K562 (cell line): ENCODE measurements at places on chromosomes 2 and 18. TPM values are rescaled to one million over a fixed set of nuclear protein-coding genes. Genes with fewer than 3 reads are reported as not detected.

Gene NAPG
- 42.9 and 45.8 TPM in 2 replicates for total RNA-seq

DNA sequence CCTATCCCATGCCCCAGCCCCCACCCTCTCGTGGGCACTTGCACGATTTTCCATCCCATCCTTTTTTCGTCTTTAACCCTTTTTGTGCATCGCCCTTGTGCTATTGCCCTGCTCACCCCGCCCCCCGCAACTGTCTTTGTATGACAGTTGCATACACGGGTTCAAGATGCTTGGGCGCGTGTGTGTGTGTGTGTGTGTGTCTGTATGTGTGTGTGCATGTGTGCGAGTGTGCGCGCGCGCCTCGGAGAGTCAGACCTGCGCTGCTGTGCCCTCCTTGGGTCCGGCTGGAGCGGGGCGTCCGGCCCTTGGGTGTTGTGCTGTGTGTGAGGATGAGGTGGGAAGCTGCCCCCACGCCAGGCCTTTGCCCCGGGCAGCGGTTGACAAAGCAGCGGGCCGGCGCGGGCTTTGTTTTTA lies 230.7 kb downstream of the HAUS1 start:
- H3K27me3 ChIP-seq: peaks cover 30% of the 10 kb centered on the region
- no peak for DNase-seq
- H3K27ac ChIP-seq: no peak overlapping the region
- no peak overlapping the region for H3K4me3 ChIP-seq

Gene ANKRD29
- not detected in 2 replicates for total RNA-seq

DNA sequence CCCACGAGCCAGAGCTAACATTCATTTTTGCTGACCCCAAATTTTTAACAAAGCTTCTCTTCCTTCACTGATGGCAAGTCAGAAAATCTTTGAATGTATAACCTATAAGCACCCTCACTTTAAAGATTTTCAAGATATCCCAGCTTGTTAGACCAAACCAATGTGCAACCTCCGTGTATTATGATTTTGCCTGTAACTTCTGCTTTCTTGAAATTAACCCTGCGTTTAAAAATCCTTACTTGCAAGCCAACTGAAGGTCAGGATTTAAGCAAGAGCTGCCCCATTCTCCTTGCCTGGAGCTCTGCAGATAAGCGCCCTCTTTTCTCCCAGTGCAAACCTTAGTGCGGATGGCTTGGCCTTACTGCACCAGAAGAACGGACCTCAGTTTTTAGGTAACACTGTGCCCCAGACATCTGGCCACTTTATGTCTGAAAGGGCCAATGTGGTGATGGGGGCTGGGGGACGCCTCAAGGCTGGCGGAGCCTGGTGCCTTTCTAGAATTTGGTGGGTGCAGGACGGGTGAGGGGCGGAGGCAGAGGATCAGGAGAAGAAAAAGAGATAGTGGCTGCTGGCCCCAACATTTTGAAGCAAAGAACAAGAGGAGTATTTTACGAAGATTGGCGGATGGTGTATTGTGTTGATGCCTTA lies 805 bp upstream of the TNFRSF11A start:
- H3K27ac ChIP-seq: no peak overlapping the region
- DNase-seq: no peak
- no peaks in the 10 kb centered on the region for H3K36me3 ChIP-seq

GRCh38 chr2:203718087-203718486 lies 11.6 kb downstream of the CD28 start:
- peak; percentile 36 for DNase-seq
- no peaks in the 10 kb centered on the region for H3K36me3 ChIP-seq
- no peaks in the 10 kb centered on the region for H3K27me3 ChIP-seq
- no peak overlapping the region for H3K4me3 ChIP-seq

DNA sequence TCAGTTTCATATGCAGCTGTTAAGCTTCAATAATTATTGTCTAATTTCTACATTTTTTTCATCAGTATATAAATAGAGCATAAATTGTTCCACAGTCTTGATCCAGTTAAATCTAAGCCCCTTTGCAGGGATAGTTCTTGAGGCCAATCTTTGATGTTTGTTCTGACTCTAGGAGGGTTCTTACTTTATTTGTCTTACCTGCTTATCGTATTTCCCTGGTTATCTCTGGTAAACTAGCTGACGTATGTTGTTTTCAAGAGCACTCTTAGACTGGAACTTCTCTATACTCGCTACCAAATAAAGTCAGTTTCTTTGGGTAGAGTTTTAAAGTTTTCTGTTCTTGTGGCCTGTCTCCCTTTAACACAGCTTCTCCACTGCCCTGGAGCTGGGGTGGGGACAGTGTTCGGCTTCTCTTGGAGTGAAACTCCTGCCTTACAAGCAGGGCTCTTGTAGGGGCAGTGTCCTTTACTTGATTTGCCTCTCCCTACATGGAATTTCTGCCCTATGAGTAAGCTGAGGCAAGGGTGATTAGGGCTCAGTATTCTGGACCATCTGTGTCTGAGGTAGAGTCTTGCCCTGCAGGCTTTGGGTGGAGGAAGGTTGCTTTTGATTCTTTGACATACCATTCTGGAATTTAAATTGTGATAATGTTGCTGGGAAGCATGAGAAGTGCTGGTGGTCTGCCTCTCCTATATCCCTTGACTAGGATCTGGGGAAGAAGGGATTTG lies 90.3 kb downstream of the PTPN4 start:
- H3K4me3 ChIP-seq: no peak overlapping the region
- no peak overlapping the region for H3K27ac ChIP-seq
- DNase-seq: no peak
- H3K4me1 ChIP-seq: no peaks in the 10 kb centered on the region

Gene SGPP2
- total RNA-seq: 0.04 TPM in 2 replicates

- DNase-seq: no peak
- H3K27ac ChIP-seq: no peak overlapping the region
- no peak overlapping the region for H3K4me3 ChIP-seq
- no peaks in the 10 kb centered on the region for H3K27me3 ChIP-seq
- H3K4me1 ChIP-seq: no peaks in the 10 kb centered on the region
These were observed 138.4 kb upstream of the HS6ST1 start for GRCh38 chr2:128457006-128457604.

GRCh38 chr2:205738117-205738968 lies 56.0 kb downstream of the NRP2 start:
- peaks cover 21% of the 10 kb centered on the region for H3K27me3 ChIP-seq
- no peak overlapping the region for H3K4me3 ChIP-seq
- no peaks in the 10 kb centered on the region for H3K4me1 ChIP-seq
- no peak overlapping the region for H3K27ac ChIP-seq
- no peaks in the 10 kb centered on the region for H3K36me3 ChIP-seq

DNA sequence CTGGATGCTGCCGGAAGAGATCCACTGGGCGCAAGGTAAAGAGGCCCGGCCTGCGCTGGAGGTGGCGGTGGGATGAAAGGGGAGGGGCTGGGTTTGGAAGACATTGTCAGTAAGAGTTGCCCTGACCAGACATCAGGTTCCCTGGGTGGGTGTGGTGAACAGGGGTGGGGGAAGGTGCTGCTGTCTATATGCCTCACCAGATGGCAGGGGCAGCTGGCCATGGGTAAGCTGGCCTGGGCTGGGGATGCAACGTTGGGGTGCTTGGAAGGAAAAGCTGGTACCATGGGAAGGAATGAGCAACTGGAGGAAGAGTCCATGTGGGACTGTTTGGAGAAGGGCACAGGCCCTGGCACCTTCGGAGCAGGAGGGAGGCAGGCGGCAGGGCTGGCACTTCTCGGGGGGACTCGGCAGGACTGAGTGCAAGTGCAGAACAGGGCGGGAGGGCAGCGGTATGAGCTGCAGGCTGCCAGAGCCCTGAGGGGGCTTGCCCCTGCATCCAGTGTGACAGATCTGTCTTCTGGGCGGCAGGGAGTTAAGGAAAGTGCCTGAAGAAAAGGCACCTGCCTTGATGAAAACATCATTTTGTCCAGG lies 146.4 kb downstream of the DYSF start:
- H3K4me1 ChIP-seq: no peaks in the 10 kb centered on the region
- no peaks in the 10 kb centered on the region for H3K36me3 ChIP-seq
- no peak overlapping the region for H3K4me3 ChIP-seq
- H3K27me3 ChIP-seq: 0 out of 3 replicates have a peak, but pooled peaks cover 2% of the 10 kb centered on the region

GRCh38 chr2:210895132-210895531 lies 338.7 kb downstream of the CPS1 start:
- no peaks in the 10 kb centered on the region for H3K36me3 ChIP-seq
- no peak overlapping the region for H3K27ac ChIP-seq
- H3K27me3 ChIP-seq: no peaks in the 10 kb centered on the region
- no peaks in the 10 kb centered on the region for H3K4me1 ChIP-seq
- DNase-seq: no peak
- no peak overlapping the region for H3K4me3 ChIP-seq

DNA sequence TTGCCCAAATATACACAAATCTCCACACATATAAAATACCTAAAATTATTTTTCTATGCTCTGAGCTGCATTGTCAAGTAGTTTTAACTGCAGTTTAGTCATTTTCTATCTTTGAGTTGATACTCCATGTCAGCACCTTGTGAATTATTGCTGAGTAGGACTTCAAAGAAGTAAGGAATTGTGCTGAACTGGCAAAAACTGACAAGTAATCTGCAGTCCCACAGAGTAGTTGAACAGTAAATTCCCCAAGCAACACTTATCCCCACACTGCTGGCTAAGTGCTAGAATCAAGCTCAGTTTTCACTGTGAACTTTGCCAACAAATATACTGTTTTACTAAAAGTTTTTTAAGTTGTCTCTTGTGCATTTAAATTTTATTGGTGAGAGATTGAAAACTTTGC lies 141.8 kb upstream of the ST6GAL2 start:
- no peaks in the 10 kb centered on the region for H3K4me1 ChIP-seq
- H3K36me3 ChIP-seq: no peaks in the 10 kb centered on the region
- no peak overlapping the region for H3K27ac ChIP-seq
- H3K4me3 ChIP-seq: no peak overlapping the region
- DNase-seq: no peak

GRCh38 chr2:96259497-96259921 lies 6.3 kb downstream of the TMEM127 start:
- peaks cover 15% of the 10 kb centered on the region; the same call in 1 of the 2 replicates for H3K4me1 ChIP-seq
- peaks cover 59% of the 10 kb centered on the region for H3K36me3 ChIP-seq
- H3K27ac ChIP-seq: peak overlapping the region; percentile 62; the same call in 2 of the 3 replicates
- no peaks in the 10 kb centered on the region for H3K27me3 ChIP-seq
- DNase-seq: no peak

Gene SERPINB11
- not detected in 2 replicates for total RNA-seq

DNA sequence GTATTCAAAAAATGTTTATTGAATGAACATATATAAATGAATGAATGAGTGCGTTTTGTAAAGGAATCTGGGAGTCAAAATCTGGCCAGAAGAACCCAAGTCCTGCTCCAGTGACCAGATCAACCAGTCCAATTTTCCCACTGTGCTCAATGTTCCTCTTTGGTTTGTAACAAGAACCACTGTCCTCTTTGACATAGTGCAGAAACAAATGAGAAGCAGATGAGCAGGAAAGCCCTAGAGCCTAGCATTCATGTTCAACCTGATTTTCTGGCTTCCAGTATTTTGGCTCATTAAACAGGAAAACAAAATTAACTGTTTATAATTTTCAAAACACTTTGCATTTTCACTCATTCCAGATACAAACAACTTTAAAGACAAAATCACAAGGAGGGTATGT lies 23.2 kb downstream of the FAM124B start:
- DNase-seq: no peak
- peaks cover 20% of the 10 kb centered on the region; the same call in 1 of the 3 replicates for H3K36me3 ChIP-seq
- no peak overlapping the region for H3K4me3 ChIP-seq
- H3K27me3 ChIP-seq: no peaks in the 10 kb centered on the region
- peaks cover 5% of the 10 kb centered on the region for H3K4me1 ChIP-seq
- no peak overlapping the region for H3K27ac ChIP-seq

- H3K4me1 ChIP-seq: peaks cover 40% of the 10 kb centered on the region; the same call in 2 of the 3 replicates
- no peak for DNase-seq
- no peaks in the 10 kb centered on the region for H3K27me3 ChIP-seq
- H3K36me3 ChIP-seq: peaks cover 75% of the 10 kb centered on the region
- H3K4me3 ChIP-seq: no peak overlapping the region
- no peak overlapping the region for H3K27ac ChIP-seq
These were observed 68.5 kb downstream of the ZEB2 start for GRCh38 chr2:144451443-144451842.

GRCh38 chr18:24897461-24897860 lies 437.0 kb downstream of the HRH4 start:
- DNase-seq: no peak
- no peaks in the 10 kb centered on the region for H3K4me1 ChIP-seq
- H3K36me3 ChIP-seq: no peaks in the 10 kb centered on the region
- no peak overlapping the region for H3K27ac ChIP-seq

- no peak overlapping the region for H3K4me3 ChIP-seq
- DNase-seq: no peak
- H3K27ac ChIP-seq: no peak overlapping the region
These were observed 13.6 kb upstream of the CXCR4 start for GRCh38 chr2:136131484-136131960.

Gene C1GALT1C1L
- 1.5 and 1.6 TPM in 2 replicates for total RNA-seq

- H3K4me1 ChIP-seq: no peaks in the 10 kb centered on the region
- no peak overlapping the region for H3K4me3 ChIP-seq
- no peaks in the 10 kb centered on the region for H3K36me3 ChIP-seq
- DNase-seq: no peak
These were observed 59.7 kb upstream of the CAPN13 start for GRCh38 chr2:30866974-30867373.
